CD4-positive, alpha-beta T cell (primary cell): ENCODE measurements at places on chromosomes 2 and 18. TPM values are rescaled to one million over a fixed set of nuclear protein-coding genes. Genes with fewer than 3 reads are reported as not detected.
A peak's percentile ranks its signal among the peaks of the same experiment; 100 is the strongest.

DNA sequence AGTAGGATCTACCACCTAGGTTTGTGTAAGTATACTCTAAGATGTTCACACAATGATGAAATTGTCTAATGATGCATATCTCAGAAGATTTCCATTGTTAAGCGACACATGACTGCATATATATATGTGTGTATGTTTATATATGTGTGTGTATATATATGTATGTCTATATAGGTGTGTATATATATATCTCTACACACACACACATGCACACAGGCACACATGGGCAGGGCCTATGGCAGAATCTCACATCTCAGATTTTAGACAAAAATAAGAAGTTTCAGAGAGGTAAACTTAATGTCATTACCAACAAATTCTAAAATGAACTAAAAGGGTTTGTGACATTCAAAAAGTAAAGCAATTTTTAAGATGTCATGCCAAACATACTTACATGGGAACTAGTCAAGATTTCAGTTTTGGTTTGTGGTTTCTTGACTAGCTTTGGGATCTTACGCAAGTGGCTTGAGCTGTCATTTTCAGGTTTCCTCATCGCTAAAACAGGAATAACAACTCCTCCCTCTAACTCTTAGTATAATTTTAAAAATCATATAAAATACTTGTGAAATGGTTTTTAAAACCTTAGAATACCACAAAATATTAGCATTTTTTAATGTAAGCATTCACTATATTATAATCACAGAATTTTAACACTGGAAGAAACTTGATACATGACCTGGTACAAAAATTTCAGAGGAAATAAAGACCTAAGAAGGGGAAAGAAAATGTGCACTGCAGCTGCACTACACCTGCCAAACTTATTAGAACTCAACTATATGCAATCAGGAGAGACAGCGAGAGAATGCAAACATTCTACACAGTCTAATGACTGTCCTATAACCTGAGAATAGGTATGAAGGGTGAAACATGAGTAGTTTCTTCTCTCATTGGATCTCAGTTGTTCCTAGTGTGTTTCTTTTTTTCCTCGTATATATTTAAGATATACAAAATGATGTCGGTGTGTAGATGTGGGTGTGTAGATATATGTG, 75.7 kb downstream of the TTC21B start:
- H3K27me3 ChIP-seq: no peaks in the 10 kb centered on the region
- no peak for DNase-seq
- no peak overlapping the region for H3K27ac ChIP-seq
- H3K4me1 ChIP-seq: no peaks in the 10 kb centered on the region
- peaks cover 24% of the 10 kb centered on the region for H3K36me3 ChIP-seq

GRCh38 chr2:21358976-21359375, 235.2 kb downstream of the TDRD15 start:
- no peak overlapping the region for H3K27ac ChIP-seq
- no peaks in the 10 kb centered on the region for H3K4me1 ChIP-seq
- H3K27me3 ChIP-seq: no peaks in the 10 kb centered on the region

GRCh38 chr2:72859831-72860262, 27.4 kb upstream of the SPR start:
- peak; percentile 45 for DNase-seq
- H3K27me3 ChIP-seq: peaks cover 53% of the 10 kb centered on the region
- H3K27ac ChIP-seq: no peak overlapping the region
- H3K36me3 ChIP-seq: no peaks in the 10 kb centered on the region
- no peak overlapping the region for H3K4me3 ChIP-seq

DNA sequence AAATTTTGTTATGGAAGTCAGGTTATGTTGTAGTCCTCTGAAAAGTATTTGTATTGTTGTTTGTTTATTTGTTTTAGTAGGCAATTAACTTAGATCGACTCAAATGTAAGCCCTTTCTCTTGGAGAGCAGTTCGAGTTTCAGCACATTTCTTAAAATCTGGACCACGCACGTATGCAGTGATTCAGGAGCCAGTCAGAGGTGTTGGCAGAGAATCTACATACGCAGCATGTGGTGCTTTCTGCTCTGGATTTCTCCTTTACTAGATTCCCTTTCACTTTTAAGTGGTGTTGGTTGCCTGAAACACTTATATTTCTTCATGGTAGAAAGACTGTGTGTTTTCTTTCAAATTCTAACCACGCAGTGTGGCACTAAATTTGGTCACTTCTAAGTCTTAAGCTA, 773.9 kb upstream of the LRATD1 start:
- no peak overlapping the region for H3K27ac ChIP-seq
- H3K27me3 ChIP-seq: no peaks in the 10 kb centered on the region
- H3K36me3 ChIP-seq: no peaks in the 10 kb centered on the region
- no peaks in the 10 kb centered on the region for H3K4me1 ChIP-seq
- H3K4me3 ChIP-seq: no peak overlapping the region

- no peak overlapping the region for H3K27ac ChIP-seq
- DNase-seq: no peak
- no peaks in the 10 kb centered on the region for H3K4me1 ChIP-seq
- H3K4me3 ChIP-seq: no peak overlapping the region
These were observed 148.9 kb upstream of the CCDC195 start for GRCh38 chr2:224865016-224865415.

DNA sequence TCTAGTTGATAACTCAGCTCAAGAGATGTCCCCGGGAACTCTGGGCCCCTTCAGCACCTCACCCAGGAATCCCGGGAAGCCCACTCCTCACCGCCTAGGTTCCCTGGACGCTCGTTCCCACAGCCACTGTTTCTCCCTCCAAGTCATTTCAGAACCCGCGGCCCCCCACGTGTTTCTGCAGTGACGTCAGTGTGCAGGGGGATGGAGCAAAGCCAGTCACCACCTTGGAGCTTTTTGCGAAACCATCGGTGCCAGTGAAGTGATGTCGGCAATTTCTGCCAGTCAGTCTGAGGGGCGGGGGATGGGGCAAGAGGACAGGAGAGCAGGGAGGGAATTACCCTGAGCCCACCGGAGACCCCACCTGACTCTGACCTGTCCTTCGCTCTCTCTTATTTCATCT, 119.2 kb downstream of the SNTG2 start:
- no peaks in the 10 kb centered on the region for H3K36me3 ChIP-seq
- H3K27me3 ChIP-seq: no peaks in the 10 kb centered on the region
- no peaks in the 10 kb centered on the region for H3K4me1 ChIP-seq
- H3K4me3 ChIP-seq: no peak overlapping the region

- H3K27ac ChIP-seq: no peak overlapping the region
- H3K36me3 ChIP-seq: no peaks in the 10 kb centered on the region
- peaks cover 2% of the 10 kb centered on the region for H3K4me1 ChIP-seq
These were observed 84.1 kb downstream of the CELF4 start for GRCh38 chr18:37481491-37481890.

DNA sequence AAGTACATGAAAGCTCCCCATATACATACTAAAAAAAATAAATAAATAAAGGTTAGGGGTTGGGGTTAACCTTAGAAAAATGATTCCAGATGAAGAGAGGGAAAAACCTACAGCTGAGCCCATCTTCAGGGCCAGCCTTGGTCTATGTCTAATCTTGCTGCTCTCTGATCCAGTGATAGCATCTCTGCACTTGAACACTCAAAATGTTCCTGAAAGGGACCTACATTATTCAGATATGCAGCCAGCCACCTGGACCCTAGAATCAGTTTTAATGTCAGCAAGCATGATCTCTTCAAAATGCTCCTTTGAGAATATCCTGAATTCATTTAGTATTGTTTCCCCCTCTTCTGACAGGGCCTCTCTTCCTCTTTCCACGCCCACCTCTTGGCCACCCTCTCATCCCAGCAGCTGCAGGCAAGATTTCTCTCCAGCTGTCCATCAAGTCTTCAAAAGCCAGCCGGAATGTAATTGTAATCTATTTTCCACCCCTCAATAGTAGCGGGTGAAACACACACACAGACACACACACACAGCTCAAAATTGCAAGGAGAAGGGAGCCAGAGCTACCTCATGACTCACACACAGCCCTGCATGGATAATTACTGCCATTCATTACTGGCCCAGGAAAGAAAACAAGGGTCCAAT, 135.5 kb downstream of the MYO3B start:
- H3K4me1 ChIP-seq: no peaks in the 10 kb centered on the region
- H3K36me3 ChIP-seq: no peaks in the 10 kb centered on the region
- no peak overlapping the region for H3K27ac ChIP-seq
- H3K4me3 ChIP-seq: no peak overlapping the region

DNA sequence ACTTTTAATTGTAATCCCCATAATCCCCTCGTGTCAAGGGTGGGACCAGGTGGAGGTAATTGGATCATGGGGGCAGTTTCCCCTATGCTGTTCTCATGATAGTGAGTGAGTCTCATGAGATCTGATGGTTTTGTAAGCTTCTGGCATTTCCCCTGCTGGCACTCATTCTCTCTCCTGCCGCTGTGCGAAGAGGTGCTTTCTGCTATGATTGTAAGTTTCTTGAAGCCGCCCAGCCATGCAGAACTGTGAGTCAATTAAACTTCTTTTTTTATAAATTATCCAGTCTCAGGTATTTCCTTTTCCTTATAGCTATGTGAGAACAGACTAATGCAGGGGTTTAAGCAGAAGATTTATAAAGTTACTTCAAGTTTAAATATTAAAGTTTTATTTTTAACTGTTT, 655.2 kb downstream of the EPHA4 start:
- H3K36me3 ChIP-seq: no peaks in the 10 kb centered on the region
- no peak overlapping the region for H3K4me3 ChIP-seq
- no peaks in the 10 kb centered on the region for H3K4me1 ChIP-seq
- H3K27ac ChIP-seq: no peak overlapping the region
- DNase-seq: no peak
- no peaks in the 10 kb centered on the region for H3K27me3 ChIP-seq

DNA sequence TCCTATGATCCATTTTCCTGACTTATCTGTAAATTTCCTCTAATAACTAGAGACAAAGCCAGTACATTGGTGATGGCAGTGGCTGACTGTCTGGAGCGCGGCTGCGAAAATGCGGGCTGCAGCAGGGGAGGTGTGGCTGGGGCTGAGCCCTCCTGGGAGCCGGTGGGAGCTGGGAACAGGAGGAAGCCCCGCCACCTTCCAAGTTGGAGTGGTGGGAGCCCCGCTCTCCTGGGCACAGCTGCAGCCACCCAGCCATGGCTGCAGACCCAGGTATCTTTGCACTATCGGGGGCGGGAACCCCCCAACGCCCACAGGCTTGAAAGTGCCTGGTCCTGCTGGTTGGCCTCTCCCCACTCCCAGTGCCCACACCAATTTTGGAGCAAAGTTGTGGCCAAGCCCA, 633.0 kb upstream of the TMEFF2 start:
- H3K4me1 ChIP-seq: no peaks in the 10 kb centered on the region
- no peaks in the 10 kb centered on the region for H3K36me3 ChIP-seq
- H3K27me3 ChIP-seq: no peaks in the 10 kb centered on the region
- no peak for DNase-seq

DNA sequence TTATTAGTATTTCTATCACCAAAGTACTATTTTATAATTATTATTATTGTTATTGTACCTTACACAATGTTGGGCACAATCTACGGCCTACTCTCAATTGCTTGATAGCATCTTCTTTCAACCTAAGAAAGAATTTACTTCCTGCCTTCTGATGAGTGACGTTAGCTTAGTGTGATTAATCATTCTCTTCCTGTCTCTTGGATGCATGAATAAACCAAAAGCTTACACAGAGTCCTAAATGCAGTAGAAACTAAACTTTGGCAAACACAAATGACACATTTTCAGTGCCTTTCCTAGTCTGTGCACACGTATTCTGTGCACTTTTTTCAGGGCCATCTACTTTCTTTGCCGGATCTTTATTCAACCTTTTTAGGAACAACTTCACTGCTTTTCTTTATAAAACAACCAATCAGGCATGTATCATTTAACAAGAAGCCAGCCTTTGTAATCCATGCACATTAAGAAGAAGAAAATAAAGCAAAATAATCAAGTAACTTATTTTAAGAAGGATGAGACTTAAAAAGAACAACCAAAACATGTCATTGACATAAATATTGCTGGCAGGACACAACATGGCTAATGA, 19.1 kb downstream of the TRAK2 start:
- H3K36me3 ChIP-seq: no peaks in the 10 kb centered on the region
- H3K4me3 ChIP-seq: no peak overlapping the region
- DNase-seq: peak; percentile 55
- H3K27ac ChIP-seq: peak overlapping the region; percentile 13

DNA sequence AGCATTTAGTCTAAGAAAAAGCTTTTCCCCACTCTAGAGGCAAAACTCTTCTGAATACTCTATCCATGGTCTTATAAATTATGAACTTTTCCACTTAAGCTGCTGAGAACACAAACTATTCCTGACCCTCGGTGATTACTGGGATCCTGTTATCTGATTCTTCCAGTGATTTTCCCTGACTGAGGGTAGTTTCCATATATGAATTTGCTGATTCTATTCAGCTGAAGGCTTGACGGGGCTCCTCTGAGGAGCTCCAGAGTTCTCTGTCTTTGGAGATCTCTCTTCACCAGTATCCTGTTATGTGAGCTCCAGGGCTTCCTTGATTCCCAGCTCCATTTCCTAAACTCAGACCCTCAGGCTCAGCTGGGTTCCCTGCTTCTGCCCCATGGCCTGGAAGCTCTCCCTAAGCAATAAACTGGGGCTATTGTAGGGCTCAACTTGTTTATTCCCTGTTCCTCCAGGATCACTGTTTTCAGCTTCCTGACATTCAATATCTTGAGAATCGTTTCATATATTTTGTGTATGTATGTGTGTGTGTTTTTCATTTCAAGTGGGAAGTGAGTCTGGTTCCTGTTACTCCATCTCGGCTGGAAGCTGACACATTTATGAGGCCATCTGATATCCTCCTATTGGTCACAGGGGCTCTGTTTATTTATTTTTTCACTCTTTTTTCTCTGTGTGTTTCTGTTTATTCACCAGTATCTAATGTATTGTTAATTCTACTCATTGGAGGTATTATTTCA, 78.2 kb downstream of the ARHGAP28 start:
- H3K36me3 ChIP-seq: no peaks in the 10 kb centered on the region
- no peak overlapping the region for H3K27ac ChIP-seq
- DNase-seq: no peak

DNA sequence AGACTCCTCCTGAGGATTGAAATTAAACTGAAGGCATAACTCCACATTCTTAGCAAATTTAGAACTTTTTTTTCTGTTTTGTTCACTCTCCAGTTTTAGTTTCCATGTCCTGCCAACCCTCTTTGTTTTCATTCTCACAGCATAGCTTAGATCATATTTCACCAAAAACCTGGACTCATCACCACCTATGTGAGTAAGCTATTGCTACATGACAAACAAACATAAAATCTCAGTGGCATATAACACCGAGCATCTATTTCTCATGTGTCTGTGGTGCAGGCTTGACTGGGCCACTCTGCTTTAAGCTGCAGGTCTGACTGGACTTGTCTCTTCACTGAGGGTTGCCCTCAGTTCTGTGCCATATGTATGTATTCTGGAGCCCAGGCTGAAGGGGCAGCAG, 385.2 kb downstream of the ARHGAP15 start:
- no peak overlapping the region for H3K27ac ChIP-seq
- H3K27me3 ChIP-seq: no peaks in the 10 kb centered on the region
- DNase-seq: no peak
- peaks cover 79% of the 10 kb centered on the region for H3K36me3 ChIP-seq
- no peaks in the 10 kb centered on the region for H3K4me1 ChIP-seq
- H3K4me3 ChIP-seq: no peak overlapping the region

GRCh38 chr2:130183512-130184373, 1.7 kb downstream of the MZT2B start:
- H3K27ac ChIP-seq: no peak overlapping the region
- no peaks in the 10 kb centered on the region for H3K27me3 ChIP-seq
- no peak for DNase-seq
- peak overlapping the region; percentile 42 for H3K4me3 ChIP-seq
- peaks cover 32% of the 10 kb centered on the region for H3K4me1 ChIP-seq
- H3K36me3 ChIP-seq: peaks cover 4% of the 10 kb centered on the region

- H3K36me3 ChIP-seq: no peaks in the 10 kb centered on the region
- H3K4me1 ChIP-seq: no peaks in the 10 kb centered on the region
- H3K27me3 ChIP-seq: no peaks in the 10 kb centered on the region
- H3K4me3 ChIP-seq: no peak overlapping the region
- H3K27ac ChIP-seq: no peak overlapping the region
These were observed 84.0 kb downstream of the SEPTIN10 start for GRCh38 chr2:109529532-109530449.

SNORC gene
- total RNA-seq: 1.2 TPM

CTLA4 gene
- 49.8 TPM for total RNA-seq

DSG3 gene
- not detected for total RNA-seq

ALPG gene
- not detected for total RNA-seq

PID1 gene
- total RNA-seq: 0.53 TPM
